ENCODE measurements at places on chromosomes 13 and 19.

DNA sequence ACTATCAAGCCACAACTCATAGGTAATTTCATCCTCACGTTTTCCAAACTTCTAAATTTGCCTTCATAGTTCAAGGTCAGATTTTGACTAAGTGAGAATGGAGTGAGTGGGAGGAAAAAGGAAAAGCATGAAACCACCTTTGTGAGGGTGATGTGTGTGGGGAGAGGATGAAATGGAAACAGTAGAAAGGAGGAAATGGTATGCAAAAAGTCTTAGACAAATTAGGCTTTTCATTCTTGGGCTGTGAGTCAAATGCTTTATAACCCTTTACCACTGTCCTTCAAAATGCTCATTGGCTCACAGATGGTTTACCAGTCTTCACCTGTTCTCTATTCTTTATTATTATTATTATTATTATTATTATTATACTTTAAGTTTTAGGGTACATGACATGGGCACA, 127.2 kb downstream of the RAP2A start:
- no peak for DNase-seq

DNA sequence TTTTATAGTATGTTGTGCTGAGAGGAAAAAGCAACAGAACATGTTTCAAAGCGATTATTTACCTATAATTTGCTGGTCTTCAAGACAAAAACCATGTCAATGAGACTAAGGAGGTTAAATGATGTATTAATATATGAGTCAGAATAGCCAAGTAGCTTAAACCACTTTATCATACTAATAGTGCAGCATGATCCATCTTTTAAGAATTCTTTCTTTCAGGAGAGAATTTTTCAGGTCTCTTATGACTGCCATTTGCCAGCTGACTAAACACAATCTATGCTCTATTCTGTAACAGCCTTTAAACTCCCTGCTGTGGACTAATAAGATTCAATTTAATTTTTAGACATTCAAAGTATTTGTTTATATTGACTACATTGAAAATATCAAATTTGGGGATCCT, 93.7 kb downstream of the TRPC4 start:
- DNase-seq: no peak

DNA sequence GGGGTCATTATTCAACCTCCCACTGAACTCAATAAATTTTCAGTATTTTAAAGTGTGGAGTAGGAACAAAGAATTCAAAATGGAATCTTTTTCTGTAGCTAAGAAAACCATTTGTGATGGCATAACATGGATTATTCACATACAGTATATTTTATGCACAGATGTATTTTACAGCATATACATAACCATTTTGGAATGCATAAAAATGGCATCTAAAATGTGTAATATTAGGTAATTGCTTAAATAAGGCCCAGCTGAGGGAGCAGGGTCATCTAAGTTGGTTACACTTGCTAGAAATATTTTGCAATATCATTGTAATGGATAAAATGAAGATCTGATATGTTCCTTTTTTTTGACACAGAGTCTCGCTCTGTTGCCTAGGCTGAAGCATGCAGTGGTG, 146.9 kb downstream of the LMO7 start:
- DNase-seq: no peak

DNA sequence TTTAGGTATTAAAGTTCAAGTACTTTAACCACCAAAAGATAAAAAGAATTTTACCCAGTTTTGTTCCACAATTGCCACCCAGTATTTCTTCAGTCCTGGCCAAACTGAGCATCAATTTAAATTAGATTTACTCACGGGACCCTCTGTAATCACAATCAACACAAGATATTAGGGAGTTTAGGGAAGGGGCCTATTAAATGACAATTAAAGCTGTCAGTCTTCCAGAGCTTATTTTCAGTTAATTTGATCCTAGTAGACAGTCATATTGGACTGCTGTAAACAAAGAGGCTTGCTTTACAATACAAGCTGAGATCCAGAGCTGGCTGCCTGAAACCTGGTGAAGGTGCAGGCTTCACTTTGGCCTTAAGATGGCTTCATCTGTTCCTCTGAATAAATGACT, 321.2 kb upstream of the NBEA start:
- DNase-seq: no peak

GRCh38 chr13:76894401-76895110, 8.4 kb upstream of the KCTD12 start:
- no peak for DNase-seq

DNA sequence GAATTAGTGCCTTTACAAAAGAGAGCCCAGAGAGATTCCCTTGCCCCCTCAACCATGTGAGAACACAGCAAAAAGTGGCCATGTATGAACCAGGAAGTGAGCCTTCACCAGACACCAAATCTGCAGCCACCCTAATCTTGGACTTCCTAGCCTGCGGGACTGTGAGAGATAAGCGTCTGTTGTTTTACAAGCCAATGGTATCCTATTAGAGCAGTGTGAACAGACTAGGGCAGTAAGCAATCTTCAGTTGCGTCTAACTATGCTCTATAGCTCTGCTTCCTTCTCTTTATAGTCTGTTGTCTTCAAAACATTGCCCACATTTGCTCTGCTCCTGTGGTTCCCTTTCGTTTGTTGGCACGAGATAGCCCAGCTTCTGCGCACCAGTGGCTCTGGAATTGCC, 109.5 kb upstream of the FNDC3A start:
- DNase-seq: no peak

- no peak for DNase-seq
Measured at GRCh38 chr19:46953955-46954501, 65.6 kb upstream of the NPAS1 start.

GRCh38 chr13:24228852-24229458, 68.4 kb downstream of the SPATA13 start:
- DNase-seq: peak; percentile 36

DNA sequence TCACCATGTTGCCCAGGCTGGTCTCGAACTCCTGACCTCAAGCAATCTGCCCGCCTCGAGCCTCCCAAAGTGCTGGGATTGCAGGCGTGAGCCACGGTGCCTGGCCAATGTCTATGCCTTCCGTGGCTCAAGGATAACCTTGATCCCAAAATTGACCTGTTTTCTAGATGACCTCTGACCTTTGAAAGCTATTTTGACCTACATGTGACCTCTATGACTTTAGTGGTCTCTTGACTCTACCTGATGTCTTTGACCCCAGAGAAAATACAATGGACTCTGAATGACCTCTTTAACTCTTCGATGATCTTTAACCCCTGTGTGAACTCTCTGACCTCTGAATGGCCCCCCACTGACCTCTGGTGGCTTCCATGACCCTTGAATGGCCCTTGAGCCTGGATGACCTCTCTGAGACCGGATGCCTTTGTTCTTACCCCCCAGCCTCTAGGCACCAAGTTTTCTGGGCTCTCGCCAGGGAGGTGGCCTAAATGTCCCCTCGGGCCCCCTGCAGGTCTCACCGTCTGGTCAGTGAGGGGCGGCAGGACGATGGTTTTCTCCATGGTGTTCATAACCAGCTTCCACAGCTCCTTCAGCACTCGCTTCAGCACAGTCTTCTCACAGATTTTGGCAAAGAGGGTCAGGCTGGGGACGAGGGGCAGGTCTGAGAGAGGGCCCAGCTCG, 63.7 kb downstream of the UNC13A start:
- DNase-seq: no peak

- no peak for DNase-seq
Measured at GRCh38 chr19:39257227-39257626, 8.6 kb upstream of the IFNL4 start.

- DNase-seq: no peak
Measured at GRCh38 chr19:10110076-10110971, 1.2 kb upstream of the P2RY11 start.

Measured in NCI-H2029 treated with DMSO at 0.1 percent for 48 hours (cell line).